ENCODE measurements at places on chromosomes 4 and X.

GRCh38 chrX:108268434-108269080, 169.7 kb downstream of the COL4A6 start:
- DNase-seq: no peak

DNA sequence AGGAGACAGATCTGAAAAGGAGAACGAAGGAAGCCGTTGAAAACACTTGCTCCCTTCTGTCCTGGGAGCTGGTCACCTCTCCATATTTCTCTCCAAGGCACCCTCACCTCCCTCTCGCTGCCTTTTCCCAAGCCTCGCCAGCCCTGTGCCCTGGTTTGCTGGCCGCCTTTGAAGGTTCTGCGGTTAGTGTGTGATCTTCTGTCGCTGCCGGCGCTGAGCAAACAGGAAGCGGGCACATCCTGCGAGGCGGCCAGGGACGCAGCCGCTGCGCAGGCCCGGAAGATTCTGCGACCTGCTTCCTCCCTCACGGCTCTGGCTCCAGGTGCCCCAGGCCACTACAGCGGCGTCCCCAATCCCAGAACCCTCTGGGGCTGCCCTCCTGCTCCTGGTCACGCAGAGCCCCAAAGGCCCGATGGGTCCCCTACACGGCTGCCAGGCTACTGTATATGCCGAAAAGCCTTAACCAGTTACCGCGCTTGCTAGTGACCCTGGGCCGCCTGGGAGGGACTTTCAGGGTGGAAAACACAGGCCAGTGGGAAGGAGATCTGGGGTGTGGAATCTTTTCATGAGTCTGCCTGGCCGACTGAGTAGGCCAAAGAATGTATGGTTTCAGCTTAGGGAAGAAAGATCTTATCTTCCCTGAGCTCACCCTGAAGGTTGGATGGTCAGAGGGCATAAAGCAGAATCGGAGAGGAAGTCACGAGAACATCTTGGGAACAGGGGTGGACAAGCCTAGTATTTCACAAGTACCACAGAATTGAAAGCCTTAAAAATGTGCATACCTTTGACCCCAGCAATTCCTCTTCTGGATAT, 2.3 kb upstream of the SASH3 start:
- peak; percentile 66 for DNase-seq

GRCh38 chrX:11351375-11352295, 58.4 kb downstream of the AMELX start:
- DNase-seq: peak; percentile 4

- DNase-seq: no peak
Observed at GRCh38 chr4:184359888-184360287, 114.5 kb downstream of the IRF2 start.

DNA sequence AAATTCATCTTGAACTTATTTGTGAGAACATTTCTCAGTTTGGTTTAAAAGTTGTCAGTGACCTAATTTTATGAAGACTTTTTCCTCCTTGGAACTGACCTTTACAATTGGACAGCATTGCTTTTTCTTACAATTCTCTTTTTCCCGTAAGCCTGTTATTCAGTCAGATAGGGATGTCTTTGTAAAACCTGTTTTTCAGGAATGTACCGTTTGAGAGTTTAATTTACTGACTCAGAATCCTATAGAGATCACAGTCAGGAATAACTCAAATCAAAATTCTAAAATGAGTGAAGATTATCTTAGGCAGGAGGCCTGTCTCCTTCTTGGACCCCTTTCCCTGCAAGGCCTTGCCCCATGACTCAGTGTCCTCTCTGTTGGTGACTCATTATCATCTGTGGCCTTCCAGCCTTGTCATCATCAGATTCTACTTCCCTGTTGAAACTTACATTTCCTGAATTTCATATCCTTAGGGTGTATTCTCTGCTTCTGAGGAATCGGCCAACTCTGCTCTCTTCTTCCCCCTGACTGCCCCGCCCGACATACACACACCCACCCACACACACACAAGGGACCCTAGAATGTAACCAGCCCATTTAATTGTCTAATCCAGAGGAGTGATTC, 99.8 kb downstream of the ARHGAP10 start:
- peak; percentile 57 for DNase-seq

GRCh38 chr4:27764526-27764837, 903.8 kb downstream of the STIM2 start:
- DNase-seq: no peak

- DNase-seq: no peak
Observed at GRCh38 chrX:53075011-53075410, 7.2 kb upstream of the TSPYL2 start.

- no peak for DNase-seq
Observed at GRCh38 chr4:1792832-1793495, at the start of gene FGFR3. Gene FGFR3, plus strand, starts transcription at chr4:1793293. Its CDS starts 642 bp downstream, at chr4:1793935.

- no peak for DNase-seq
Observed at GRCh38 chrX:107442914-107443527, 6.4 kb upstream of the FRMPD3 start.

- no peak for DNase-seq
Observed at GRCh38 chr4:124633285-124633941, 79.1 kb downstream of the ANKRD50 start.

DNA sequence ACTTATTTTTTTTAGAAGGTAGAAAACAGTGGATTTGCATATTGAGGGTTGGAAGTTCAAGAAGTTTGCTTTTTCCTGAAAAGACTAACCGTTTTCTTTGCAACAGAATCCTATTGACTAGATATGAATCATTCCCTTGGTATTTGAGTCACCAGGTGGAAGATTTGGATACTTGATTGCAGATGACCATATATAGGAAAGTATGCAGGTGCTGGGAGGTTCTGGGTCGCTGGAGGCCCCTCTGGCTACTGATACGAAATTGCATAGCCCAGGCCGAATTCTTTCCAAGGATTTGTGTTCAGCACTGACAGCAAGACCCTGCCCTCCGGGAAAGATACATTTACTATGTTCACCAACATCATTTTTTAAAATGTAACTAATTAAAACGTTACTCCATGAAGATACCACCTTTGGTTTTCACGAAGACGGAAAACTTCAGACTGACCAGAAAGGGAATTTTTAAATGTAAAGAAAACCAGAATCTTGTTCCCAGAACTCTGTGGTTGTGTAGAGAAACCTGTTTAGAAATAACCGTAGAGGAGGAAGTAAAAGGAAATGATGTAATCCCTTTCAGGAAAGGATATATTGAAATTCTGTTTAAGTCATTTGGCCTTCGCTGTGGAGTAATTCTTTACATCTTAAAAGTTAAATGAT, 946 bp downstream of the ANXA3 start:
- DNase-seq: peak; percentile 39

DNA sequence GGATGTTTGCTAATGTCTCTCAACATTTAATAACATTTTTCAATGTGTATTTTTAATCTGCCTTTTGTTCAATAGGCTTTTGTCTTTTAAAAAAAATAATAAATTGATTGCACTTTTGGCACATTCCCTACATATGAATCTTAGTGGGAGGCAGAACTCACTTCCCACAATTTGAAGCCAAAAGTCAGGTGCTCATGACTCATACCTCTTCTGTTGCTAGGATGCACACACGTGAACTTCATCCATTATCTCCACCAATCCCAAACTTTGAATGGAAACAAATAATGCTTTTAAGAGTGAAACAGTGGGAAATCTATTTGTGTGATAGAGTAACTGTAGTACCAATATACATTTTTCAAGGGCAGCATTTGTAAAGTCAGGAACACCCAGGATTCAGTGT, 260.5 kb downstream of the IQCM start:
- DNase-seq: no peak

GRCh38 chr4:2321279-2322196, 59.6 kb upstream of the MXD4 start:
- DNase-seq: no peak

DNA sequence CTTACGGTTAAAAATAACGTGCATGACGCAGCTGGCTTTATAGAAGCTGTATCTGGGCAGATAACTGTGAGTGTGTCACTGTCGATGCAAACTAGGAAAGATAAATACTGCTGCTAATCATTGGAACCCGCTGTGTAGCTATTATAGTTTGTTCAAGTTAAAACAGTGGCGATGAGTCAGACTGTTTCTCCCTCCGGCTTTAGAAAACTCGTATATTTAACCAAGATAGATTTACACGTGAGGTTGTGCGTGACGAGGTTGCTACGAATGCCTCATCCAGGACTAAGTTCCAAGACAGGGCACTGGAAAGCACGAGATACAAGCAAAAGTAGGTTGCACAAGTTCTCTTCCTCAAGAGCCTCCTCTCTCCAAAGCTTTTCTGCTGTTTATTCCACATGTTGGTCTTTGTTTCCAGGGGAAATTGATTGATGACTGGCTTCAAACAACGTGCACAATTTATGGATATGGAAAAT, 270.7 kb downstream of the FBXW7 start:
- DNase-seq: no peak

- DNase-seq: no peak
Observed at GRCh38 chr4:94507708-94508107, 56.0 kb downstream of the PDLIM5 start.

DNA sequence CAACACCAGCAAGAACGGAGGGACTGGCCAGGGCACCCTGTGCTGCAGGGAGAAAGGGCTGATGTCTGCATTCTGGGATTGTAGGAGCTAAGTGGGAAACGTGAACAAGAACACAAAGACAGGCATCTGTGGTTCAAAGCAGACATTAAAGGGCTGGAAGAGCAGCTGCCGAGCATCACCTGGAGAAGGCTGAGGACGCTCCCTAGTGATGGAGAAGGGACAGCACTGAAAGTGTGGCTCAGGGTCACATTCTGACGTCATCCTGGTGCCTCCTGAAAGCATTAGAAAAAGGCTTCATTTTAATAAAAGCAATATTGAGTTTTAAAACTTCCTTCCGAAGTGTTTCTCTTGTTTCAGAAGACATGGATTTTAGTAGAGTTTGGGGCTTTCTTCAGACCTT, 62.3 kb downstream of the CLDN22 start:
- DNase-seq: no peak

- peak; percentile 9 for DNase-seq
Observed at GRCh38 chrX:40411340-40412111, 169.2 kb upstream of the ATP6AP2 start.

DNA sequence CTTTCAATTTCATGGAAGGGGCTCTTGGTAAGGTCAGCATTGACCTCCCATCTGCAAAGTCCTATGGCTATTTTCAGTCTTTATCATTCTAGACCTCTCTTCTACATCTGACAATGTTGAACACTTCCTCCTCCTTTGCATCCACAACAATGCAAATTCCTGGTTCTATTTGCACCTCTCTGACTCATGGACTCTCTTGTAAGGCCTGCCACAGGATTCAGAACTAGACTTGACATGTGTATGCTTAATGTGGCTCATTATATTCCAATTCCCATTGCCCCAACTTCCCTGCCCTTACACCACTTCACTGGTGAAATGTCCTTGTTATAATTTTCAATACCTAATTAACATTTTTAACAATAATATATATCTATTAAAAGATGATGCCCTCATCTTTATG, 314.3 kb upstream of the FGF13 start:
- no peak for DNase-seq

GRCh38 chrX:130340271-130340670, 552 bp downstream of the SLC25A14 start:
- no peak for DNase-seq

DNA sequence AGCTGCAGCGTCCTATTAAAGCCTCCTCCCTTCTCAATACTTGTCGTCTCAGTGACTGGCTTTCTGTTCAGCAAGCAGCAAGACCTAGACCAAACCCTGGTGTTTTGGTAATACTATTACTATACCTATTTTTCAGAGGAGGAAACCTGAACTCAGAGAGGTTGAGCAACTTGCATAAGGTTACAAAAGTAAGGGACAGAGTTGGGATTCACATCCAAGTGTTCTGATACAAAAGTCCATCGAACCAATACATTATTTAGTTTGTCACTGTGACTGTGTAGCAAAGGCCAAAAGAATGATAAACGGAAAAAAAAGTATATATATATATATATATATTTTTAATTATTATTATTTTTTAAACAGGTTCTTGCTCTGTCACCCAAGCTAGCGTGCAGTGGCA, 29.9 kb upstream of the KLHL8 start:
- DNase-seq: no peak

DNA sequence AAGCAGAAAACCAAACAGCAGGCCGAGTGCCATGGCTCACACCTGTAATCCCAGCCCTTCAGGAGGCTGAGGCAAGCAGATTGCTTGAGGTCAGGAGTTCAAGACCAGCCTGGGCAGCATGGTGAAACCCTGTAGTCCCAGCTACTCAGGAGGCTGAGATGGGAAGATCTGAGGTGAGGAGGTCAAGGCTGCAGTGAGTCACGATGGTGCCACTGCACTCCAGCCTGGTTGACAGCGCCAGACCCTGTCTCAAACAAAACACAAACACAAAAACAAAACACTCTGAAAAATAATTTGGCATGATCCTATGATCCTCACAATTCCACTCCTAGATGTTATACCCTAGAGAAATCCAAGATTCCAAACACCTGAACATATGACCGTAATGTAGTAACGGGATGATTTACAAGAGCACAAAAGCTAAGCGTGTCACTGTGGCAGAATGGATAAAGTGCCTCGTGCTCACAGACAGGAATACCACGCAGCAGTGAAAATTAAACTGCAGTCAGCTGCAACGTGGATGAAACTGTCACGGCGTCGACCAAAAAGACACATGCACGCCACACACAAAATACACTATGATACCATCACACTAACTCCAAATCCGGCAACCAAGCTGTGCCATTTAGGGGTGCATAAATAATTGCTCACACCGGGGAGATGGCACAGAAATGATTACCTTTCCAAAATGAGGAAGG, 1.7 kb downstream of the NELFA start:
- no peak for DNase-seq

DNA sequence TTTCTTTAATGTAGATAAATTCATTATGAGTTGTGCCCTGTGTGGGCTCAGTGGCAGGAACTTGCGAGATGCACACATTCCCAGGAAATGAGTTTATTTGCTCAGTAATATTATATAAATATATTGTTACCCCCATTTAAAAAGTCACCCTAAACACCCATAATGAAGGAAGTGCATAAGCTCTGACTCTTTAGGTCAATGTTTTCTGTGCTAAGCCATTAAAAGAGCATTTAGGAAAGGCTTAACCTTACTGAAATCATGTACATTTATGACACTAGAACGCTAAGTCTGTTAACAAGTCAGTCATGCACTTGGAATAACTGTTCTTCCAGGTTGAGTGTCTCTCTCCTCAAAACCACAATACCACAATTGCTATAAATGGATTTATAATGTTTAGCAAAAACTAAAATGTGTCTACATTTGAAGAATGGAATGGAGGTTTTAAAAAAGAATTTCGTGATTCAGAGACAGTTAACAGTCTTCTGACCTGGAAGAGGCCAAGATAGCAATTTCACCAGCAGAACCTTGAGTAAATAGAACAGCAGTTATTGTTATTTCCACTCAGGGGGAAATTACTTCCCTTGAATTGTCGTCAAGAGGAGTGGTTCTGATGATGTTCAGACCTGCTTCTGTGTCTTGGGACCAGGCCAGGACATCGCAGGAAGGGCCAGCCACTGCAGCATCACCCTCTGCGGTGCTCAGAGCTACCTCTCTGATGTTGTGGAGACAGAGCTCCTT, 91.1 kb upstream of the VEGFC start:
- DNase-seq: peak; percentile 2

GRCh38 chr4:184395971-184396391, 78.4 kb downstream of the IRF2 start:
- no peak for DNase-seq

DNA sequence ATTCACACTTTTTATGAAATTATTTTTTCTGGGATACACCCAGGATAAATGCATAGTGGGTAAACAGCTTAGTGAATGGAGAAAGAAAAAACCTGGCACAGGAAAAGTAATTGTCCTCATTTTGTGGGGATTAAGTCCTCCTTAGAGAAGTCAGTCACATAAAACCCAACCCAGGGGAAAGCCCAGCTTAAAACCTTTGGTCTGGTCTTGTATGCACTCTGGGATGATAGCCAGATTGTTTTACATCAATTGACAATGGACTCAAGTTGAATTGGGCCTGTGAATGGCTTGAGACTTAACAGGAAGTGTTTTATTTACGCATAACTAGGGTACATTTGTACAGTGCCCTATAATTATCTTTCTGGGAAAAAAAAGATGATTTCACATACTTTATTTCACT, 561.3 kb upstream of the GRIA3 start:
- no peak for DNase-seq
